ENCODE measurements at places on chromosomes 16 and 17.

DNA sequence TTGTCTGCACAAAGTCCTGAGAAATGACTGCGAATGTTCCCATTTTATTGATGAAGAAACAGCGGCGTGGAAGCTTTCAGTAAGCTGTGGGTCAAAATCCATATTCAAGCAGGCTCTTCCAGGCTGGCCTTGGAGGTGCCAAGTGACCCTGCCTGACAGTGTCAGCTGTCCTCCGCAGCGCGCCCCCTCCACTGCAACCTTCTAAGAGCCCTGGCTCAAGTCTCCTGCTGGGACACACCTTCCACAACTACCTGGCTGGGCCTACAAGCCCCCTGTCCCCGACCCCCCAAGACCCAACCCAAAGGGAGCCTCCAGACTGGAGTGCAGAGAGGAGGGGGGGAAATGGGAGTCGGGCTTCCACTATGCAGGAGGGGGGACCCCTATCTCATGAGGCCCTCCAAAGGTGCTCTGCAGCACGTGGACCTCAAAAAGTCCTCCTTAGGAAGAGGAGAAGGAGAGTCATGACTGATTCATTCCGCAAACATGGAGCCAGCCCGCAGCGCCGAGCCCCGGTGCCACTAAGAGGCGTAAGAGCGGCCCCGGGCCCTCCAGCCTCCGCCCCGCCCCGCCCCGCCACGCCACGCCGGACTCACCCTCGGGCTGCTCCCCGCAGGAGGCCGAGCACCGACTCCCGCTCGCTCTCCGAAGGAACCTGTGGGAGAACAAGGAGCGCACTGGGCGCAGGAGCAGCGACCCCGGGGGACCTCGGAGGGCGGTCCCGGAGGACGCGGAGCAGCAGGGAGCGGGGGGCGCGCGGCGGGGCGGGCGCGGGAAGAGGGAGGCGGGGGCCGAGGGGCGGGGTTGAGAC, 574 bp downstream of the MPP3 start:
- peak; percentile 92 for DNase-seq

DNA sequence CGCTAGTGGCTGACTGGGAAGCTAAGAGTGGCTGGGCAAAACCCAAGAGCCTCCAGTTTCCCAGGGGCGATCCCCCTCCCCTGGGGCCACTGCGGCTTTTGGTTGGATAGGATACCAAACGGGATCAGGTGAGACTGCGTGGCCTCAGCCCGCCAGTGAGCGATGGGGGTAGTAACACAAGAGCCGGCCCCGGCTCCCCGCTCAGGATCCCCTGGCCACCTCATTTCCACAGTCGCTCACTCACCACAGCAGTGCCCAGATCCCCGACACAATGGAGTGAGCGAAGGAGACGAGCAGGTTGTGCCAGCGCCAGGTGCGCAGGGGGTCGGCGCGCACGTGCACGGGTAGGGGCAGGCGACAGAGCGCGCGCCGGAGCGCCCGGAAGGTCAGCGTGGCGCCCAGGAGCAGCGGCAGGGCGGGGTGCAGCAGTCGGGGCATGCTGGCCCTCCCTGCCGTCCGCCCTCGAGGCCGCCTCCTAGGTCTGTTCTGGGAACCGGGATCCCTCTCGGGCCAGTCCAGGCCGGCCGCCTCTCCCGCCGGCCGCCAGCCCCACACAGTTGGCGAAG, 290 bp downstream of the TLCD1 start:
- DNase-seq = no peak

- no peak for DNase-seq
These were observed 2.3 kb upstream of the MPP2 start for GRCh38 chr17:43909537-43910231.

DNA sequence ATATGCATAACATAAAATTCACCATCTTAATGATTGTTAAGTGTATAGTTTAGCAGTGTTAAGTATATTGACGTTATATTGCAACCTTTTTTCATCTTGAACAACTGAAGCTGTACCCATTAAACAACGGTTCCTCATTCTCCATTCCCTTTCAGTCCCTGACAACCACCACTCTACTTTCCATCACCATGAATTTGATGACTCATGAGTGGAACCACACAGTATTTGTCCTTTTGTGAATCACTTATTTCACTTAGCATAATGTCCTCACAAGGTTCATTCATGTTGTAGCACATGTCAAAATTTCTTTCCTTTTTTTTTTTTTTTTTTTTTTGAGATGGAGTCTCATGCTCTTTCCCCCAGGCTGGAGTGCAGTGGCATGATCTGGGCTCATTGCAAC, 46.0 kb downstream of the HOXB1 start:
- DNase-seq = no peak

DNA sequence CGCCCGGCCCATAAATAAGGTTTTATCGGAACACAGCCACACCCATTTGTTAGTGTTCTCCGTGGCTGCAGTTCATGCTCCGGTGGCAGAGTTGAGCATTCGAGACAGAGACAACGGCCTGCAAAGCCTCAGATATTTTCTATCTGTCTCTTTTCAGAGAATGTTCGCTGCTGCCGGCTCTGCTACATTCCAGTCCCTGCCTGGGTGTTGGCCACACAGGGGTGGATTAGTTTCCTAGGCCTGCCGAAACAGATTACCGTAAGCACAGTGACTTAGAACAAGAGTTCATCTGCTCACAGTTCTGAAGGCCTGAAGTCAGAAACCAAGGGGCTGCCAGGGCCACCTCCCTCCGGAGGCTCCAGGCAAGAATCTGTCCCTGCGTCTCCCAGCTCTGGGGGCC, 19.1 kb upstream of the GSG1L start:
- DNase-seq = no peak

DNA sequence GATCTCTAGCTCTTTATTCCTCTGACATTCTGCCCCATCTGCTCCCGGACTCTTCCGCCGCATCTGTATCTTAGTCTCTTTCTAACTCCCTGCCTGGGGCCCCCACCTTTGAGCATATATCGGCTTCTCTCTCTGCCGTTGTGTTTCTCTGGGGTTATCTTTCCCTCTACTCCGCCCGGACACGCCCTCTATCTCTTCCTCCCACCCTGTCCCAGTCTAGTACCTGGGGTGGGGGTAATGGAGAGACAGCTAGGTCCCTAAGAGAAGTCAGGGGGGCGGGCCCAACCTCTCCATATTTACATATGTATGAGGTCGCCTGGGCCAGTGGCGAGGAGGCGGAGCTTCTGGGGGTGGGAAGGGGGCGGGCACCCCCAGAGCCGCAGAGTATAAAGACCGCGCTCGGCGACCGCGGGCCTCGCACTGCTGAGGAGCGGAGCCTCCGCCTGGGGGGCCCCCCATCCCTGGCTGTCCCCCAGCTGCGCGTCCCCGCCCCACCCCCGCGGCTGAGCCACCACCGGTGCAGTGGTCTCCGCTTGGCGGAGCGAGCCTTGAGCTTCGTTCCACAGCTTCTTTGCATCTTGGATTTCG, at the start of gene ATP1B2:
Gene ATP1B2, plus strand, starts transcription at position 418 of the 588 bp plus-strand sequence. CDS start 593 bp downstream, outside the sequence.
- DNase-seq = peak; percentile 63

- DNase-seq = no peak
These were observed 46.2 kb upstream of the NOL11 start for GRCh38 chr17:67671493-67671892.

GRCh38 chr16:77823067-77823466, 34.7 kb downstream of the VAT1L start:
- no peak for DNase-seq

- DNase-seq = no peak
These were observed 34.2 kb downstream of the KLHDC4 start for GRCh38 chr16:87731607-87732006.

DNA sequence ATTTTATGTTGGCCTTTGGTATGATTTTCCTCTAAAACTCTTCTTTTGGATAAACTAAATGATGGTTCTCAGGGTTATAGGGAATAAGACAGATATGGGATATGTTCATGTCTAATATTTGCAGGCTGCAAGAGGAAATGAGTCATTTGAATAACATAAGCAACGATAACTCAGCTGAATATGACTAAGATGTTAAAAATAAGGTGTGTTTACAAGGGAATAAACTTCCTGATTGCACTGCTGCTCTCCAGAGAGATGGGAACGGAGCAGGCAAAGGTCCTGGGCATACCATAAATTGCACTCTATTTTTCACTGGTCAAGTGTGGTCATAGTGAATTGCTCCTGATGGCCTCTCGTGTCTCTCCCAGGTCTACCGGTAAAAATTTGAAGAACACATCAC, 666.2 kb downstream of the TOX3 start:
- peak; percentile 37 for DNase-seq

DNA sequence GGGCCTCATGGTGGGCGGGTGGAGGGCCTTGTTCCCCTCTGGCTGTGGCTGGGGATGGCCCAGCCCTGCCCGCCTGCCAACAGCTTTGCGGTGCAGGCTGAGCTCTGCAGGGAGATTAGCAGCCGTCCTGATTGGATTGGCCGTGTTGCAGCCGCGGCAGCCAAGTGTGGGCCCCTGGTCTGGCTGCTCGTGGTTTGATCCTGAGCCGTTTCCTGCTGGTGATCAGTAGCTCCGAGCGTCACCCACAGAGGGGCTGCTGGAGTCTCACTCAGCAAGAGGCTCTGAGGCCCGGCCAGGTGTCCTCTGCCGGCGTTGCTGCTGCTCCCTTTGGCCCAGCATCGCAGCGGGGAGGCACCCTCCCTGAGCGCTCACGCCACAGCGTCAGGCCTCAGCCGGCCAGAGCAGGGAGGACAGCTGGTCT, 32.5 kb downstream of the BAIAP2 start:
- DNase-seq = no peak

GRCh38 chr17:77383613-77384608, 243.1 kb downstream of the SEC14L1 start:
- DNase-seq = no peak

DNA sequence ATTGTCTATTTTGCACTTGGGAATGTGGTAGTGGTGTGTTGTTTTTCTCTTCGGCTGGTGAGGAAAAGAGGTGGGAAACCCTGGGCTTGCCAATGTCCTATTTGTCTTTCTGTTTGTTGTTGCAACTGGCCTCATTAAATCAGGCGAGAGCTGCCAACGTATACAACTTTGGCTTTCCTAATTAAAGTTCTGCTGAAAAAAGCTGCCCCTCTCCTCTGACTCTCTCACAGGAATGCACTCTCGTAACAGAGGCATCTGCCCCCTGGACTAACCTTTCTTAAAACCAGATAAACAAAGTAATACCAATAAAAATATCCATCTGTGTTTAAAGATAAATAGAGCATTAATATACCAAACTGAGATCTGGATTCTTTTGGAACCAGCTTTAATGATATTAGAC, 7.8 kb downstream of the CDRT15 start:
- no peak for DNase-seq

DNA sequence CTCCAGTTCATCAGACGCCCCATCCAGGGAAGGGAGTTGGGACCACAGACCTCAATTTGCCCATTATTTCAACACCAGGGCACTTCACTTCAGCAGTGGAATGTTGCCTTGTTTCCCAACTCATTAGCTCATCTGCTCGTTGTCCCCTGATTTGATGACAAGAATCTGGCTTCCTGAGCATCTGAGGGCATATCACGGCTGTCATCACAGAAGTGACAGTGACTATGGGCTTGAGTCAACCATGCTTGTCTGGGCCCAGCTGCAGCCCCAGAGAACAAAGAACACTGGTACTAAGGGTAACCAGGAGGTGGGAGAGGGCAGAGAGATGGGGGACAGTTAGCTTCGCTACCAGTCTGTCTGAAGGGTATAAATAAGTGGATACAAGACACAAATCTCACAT, 266.0 kb upstream of the SDK2 start:
- no peak for DNase-seq

DNA sequence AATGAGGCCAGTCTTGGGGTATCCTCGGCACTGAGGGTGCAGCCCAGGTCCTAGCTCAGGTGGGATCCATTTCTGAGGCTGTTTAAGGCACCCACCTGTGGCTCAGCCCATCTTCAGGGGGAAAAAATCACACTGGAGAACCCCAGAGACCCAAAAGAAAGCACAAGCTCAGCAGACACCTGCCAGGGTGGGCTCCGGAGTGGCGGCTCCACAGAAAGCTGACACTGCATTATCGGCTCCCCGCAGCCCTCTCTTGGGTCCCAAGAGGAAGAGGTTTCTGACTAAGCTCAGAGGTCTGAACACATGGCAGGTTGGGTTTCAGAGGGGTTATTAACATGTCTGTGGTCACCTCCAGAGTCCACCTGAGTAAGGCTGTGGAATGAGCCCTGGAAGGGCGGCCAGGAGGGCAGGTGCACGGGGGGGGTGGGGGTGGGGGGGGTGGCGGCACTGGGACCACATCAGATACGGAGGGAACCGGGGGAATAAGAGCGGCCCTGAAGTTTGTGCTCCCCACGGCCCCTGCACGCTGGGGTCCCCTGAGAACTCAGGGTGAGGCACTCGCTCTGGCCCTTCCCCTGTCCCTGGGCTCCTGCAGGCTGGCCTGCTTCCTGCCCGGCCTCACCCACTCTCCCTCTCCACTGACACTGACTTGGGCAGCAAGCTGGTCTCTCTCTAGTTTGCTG, 79.5 kb downstream of the TIMM22 start:
- no peak for DNase-seq

DNA sequence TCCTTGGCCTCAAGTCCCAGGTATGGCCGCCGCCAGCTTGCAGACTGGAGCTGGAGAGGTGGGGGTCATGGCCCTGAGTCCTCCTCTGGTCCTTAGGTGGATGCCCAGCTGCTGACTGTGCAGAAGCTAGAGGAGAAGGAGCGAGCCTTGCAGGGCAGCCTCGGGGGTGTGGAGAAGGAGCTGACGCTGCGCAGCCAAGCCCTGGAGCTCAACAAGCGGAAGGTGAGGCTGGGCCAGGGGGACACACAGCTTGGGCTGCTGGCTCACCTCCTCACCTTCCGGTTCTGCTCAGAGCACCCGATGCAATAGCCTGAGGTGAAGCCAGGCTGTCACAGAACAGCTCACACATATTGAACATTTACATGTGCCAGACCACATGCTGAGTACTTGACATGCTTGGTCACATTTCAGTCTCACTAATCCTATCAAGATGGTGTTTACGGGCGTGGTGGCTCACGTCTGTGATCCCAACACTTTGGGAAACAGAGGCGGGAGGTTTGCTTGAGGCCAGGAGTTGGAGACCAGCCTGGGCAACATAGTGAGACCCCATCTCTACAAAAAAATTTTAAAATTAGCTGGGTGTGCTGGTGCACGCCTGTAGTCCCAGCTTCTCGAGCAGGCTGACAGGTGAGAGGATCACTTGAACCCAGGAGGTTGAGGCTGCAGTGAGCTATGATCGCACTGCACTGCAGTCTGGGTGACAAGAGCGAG, 7.4 kb downstream of the RNF40 start:
- no peak for DNase-seq

- no peak for DNase-seq
These were observed 5.5 kb downstream of the C16orf96 start for GRCh38 chr16:4561596-4561995.

GRCh38 chr16:54510685-54511221, 224.2 kb upstream of the IRX3 start:
- DNase-seq = peak; percentile 16

GRCh38 chr16:68403704-68404103, 44.6 kb downstream of the SMPD3 start:
- DNase-seq = no peak

DNA sequence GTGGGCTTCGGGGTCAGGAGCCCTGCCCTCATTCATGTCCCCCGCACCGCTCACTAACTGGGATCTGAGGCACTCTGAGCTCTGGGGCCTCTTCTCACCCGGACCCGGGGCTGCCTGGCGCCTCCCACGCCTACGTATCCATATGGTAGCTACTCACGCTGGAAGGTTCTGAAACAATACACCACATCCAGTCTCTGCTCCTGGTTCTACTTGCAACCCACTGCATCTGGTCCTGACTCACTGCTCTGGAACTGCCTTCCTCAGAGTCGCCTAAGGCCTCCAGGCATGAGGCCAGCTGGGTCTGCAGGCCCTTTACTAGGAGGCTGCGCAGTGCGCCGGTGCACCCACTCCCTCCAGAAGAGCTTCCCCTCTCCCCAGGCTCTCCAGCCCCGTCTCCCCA, 18.1 kb downstream of the USP36 start:
- peak; percentile 62 for DNase-seq
